ENCODE measurements at places on chromosomes 16 and 17.

GRCh38 chr17:76532072-76532651, 5.3 kb downstream of the CYGB start:
- no peak for DNase-seq

GRCh38 chr16:27483624-27484023, 66.1 kb downstream of the GTF3C1 start:
- no peak for DNase-seq

DNA sequence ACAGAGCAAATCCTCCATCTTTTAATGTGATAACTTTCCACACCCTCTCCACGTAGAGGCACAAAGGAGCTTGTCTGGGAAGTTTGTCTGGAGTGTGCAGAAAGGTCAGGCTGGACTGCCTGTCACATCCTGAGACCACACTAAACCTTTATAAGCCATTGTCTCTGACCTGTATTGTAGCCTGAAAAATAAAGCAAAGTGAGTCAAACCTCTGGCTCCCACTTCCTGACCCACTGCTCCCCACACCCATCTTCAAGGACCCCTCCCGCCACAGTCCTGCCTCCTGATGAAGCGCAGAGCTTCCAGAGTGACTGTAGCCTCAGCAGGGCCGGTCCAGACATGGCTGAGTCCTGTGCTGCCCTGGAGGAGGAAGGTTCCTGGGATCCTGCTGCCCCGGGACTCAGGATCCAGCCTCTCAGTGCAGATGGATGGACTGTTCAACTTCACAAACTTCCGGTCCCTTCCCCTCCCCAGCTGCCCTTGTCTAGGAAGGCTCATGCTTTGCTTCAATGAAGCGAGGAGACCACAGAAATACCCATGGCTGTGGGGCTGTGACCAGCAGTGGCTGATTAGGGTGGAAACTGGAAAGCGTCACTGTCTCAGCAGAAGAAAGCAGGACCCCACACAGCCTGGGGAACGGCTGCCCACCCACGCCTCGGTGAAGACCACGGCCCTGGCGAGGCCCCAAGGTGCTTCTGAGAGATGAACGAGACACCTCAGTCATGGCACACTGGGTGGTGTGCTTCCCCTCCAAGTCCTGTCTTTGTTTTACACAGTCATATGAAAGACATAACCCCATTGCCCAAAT, 30.9 kb upstream of the CLEC18B start:
- DNase-seq = no peak

DNA sequence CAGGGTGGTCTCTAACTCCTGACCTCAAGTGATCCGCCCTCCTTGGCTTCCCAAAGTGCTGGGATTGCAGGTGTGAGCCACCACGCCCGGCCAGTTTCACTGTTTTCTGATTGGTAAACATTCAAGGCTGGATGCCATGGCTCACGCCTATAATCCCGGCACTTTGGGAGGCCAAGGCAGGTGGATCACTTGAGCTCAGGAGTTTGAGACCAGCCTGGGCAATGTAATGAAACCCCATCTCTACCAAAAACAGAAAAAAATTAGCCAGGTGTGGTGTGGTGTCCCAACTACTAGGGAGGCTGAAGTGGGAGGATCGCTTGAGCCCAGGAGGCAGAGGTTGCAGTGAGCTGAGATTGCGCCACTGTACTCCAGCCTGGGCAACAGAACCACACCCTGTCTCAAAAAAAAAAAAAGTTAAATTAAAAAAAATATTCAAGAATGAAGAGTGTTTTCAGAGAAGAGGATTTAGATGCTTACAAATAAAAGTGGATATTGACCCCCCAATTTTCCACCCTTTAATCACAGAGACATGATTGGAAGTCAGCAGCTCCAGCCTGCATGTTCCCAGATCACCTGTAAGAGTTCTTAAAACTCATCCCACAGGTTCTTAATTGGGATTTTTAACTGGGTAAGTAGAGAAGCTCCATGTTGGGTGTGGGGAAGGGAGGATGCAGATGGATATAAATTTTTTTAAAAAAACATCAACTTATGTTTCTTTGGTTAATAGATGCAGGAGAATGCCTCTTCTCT, 23.8 kb downstream of the HLF start:
- DNase-seq = no peak

- DNase-seq = no peak
These were observed 19.8 kb downstream of the NMRAL1 start for GRCh38 chr16:4454623-4455022.

DNA sequence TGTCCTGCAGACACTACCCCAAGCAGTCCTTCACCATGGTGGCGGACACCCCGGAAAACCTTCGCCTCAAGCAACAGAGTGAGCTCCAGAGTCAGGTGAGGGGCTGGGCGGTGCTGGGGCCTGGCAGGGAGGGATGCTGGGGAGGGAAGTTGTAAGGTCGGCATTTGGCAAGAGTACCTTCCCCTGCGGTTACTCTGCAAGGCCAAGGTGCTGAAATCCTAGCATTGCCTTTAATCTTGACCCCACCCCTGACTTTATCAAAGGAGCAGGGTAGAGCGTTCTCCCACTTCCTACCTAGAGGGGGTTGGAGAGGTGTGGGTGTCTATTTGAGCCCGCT, 20.5 kb downstream of the LASP1 start:
- no peak for DNase-seq

DNA sequence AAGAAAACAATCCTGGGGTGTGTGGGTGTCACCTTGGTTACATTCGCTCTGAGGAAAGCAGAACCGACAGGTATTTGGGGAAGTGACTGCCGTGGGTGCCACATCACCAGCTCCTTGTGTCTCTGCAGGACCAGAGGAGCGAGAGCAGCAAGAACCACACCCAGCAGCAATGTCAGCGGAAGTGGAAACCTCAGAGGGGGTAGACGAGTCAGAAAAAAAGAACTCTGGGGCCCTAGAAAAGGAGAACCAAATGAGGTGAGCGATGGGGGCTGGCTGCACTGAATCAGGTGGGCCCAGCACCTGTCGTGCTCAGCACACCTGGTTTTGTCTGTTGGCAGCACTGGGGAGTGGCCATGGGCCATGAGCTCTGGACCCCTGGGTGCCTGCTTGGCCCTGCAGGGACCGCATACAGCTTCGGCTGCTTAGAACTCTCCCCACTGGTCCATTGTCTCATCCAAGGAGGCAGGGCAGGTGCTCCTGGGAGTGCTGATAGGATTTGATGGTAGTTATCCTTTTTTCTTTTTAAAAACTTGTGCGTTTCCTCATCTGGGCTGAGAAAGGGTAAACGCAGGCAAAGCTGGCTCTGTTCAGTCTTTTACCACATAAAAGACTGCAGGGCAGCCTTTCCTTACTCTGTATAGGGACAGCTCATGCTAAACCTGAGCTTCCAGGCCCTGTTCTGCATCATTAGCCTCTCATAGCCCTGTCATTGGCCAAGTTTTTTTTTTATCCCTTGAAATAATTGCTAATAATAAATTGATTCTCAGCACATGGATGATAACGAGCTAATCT, 29.4 kb downstream of the HMOX2 start:
- DNase-seq = no peak

GRCh38 chr16:88045820-88046303, 94.6 kb downstream of the BANP start:
- no peak for DNase-seq

DNA sequence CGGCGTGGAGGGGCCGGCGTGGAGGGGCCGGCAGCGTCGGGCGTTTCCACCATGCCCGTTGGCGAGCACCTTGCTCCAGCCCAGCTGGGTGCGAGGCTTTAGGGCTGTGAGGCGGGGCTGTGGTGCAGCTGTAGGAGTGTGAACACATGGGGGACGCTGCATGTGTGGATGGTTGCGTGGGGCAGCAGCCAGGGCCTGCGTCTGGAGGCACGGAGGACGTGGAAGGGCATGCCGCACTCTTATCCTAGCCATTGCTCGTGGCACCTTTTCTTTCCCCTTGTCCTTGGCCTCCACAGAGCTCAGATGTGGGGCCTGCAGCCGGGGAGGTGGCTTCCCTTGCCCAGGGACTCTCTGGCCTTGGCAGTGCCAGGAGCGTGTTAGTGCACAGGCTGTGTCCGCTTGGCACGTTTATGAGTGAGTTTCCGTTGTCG, 47.8 kb downstream of the PDPK1 start:
- no peak for DNase-seq

Data from NCI-H1105 (cell line).